ENCODE measurements at places on chromosomes 12 and 14.

- DNase-seq: no peak
Observed at GRCh38 chr12:18476861-18477260, 215.5 kb downstream of the PIK3C2G start.

DNA sequence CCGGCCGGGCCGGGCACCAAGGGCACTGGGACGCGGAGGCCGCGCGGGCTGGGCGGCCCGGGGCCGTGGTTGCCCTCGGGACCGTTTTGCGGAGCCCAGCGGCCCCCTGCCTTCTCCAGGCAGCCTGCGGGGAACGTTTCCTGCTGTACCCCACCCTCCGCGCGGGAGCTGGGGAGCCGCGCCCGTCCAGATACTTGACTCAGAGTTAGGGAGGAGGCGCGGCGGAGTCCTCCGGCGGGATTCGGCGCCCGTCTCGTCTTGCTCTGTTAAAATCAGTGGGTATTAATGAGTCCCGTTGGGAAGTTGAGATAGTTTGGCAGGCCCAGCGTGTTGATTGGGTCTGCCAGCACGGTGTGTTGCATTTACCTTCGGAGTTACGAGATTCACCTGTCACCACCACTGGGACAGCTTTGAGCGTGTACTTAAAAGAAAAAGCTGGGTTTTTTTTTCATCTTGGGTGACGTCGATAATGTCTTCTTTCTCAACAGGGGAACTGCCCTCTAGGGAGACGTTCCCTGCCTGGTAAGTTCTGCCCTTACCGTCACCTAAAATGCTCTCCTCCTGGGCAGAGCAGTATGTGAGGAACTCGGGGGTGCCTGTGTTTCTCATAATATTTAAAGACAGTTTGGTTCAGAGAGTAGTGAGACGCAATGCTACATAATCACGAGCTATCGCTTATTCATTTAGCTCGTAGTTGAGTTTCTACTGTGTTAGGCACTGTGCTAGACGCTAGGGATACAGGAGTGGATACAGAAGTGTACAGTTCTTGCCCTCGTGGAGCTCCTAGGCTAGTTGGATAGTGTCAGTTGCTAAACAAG is 596 bp downstream of the DLST start:
- peak; percentile 62 for DNase-seq

- no peak for DNase-seq
Observed at GRCh38 chr12:76680940-76681339, 83.0 kb upstream of the ZDHHC17 start.

GRCh38 chr14:91753501-91754128 is 21.7 kb upstream of the CATSPERB start:
- DNase-seq: no peak

GRCh38 chr12:7694556-7695236 is 879 bp downstream of the GDF3 start:
- no peak for DNase-seq

DNA sequence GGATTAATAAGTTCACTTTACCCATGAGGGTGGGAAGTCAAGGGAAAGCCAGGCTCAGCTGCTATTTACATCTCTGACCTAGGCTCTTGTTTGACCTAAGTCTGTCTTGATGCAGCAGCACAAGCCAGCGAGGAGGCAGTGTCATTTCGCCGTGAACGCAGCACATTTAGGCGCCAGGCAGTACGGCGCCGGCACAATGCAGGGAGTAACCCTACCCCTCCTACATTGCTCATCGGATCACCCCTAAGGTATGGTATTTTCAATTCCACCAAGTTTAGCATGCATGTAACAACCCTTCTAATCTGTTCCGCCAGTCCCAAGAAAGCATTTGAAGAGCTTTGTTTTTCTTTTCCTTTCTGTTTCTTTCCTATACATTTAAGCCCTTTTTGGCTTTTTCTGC is 81.2 kb downstream of the PCNX1 start:
- no peak for DNase-seq

DNA sequence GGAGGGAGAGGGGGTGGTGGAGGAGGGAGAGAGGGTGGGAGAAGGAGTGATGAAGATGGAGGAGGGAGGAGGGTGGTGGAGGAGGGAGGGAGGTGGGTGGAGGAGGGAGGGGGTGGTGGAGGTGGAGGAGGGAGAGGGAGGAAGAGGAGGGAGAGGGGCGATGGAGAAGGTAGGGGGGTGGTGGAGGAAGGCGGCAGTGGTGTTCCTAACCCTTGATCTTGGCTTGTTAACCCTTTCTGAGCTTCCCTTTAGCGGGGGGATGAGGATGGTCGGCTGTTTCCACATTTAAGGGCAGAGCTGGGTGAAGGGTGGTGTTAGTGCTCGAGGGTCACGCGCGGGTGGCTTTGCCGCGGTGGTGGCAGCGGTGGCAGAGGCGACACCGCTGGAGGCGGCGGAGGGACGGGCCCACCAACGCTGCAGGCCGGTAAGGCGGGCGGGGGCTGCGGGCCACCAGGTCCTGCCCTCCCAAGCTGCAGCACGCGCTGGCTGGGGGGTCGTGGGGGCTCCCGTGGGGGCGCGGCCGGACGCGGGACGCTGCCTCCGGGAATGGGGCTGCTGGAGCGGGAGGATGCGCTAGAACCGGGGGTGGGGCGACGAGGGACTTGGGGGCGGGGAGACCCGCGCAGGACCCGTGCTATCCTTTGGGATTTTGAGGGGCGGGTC is 156.3 kb downstream of the PTPN11 start:
- no peak for DNase-seq

- DNase-seq: no peak
Observed at GRCh38 chr12:100716945-100717732, 77.4 kb upstream of the ANO4 start.

- DNase-seq: peak; percentile 58
Observed at GRCh38 chr12:105331805-105332251, 1.3 kb downstream of the C12orf75 start.

- no peak for DNase-seq
Observed at GRCh38 chr12:25794571-25794970, 163.9 kb upstream of the RASSF8 start.

GRCh38 chr14:34629344-34629656 is 648 bp downstream of the SNX6 start:
- no peak for DNase-seq

DNA sequence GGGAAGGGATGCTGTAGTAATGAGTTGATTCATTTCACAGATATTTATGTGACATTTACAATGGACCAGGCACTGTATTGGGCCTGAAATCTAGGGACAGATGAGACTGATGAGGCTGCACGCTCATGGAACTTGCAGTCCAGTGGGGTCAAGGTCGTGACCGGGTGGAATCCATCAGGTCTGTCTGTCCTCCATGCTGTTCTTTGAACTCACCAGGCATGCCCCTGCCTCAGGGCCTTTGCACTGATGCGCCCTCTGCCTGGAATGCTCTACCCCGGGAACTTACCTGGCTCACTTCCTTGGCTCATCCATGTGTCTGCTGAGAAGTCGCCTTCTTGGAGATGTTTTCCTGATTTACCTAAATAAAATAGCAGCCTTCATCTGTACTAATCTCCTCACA is 200.1 kb downstream of the VRK1 start:
- DNase-seq: no peak

DNA sequence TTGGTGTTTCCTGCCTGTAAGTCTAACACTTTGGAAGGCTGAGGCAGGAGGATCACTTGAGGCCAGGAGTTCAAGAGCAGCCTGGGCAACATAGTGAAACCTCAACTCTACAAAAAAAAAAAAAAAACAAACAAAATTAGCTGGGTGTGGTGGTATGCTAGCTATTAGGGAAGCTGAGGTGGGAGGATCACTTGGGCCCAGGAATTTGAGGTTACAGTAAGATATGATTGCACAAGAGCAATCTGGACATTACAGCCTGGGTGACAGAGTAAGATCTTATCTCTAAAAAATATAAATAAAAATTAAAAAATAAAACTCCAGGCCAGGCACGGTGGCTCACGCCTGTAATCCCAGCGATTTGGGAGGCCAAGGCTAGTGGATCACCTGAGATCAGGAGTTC is 39.8 kb upstream of the CMKLR1 start:
- DNase-seq: no peak

GRCh38 chr12:2389079-2389790 is 336.4 kb downstream of the CACNA1C start:
- DNase-seq: no peak

- no peak for DNase-seq
Observed at GRCh38 chr14:66074537-66074936, 411.6 kb upstream of the CCDC196 start.

- no peak for DNase-seq
Observed at GRCh38 chr12:91179315-91179714, 3.3 kb downstream of the DCN start.

DNA sequence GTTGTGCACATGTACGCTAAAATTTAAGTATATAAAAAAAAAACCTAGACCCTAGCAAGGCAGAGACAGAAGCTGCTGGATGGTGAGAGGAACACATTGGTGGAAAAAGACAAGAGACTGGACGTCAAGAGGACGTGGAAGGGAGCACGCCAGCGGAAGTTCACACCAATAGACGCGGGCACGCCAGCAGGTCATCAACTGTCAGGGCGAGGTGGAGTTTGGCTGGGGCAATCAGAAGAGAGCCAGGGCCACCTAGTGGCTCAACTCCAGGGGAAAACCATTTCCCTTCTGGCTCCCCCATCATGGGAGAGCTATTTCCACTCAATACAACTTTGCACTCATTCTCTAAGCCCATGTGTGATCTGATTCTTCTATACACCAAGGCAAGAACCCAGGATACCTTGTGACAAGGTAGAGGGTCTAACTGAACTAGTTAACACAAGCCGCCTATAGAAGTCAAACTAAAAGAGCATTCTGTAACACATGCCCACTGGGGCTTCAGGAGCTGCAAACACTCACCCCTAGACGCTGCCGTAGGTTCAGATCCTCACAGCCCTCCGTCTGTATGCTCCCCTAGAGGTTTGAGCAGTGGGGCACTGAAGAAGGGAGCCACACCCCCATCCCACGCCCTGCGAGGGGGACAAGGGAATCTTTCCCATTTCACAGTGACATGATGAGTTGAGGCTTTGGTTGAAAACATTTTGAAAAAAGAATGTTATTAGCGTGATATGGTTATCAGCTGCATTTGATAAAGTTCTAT is 702.7 kb downstream of the TMTC2 start:
- peak; percentile 24 for DNase-seq

DNA sequence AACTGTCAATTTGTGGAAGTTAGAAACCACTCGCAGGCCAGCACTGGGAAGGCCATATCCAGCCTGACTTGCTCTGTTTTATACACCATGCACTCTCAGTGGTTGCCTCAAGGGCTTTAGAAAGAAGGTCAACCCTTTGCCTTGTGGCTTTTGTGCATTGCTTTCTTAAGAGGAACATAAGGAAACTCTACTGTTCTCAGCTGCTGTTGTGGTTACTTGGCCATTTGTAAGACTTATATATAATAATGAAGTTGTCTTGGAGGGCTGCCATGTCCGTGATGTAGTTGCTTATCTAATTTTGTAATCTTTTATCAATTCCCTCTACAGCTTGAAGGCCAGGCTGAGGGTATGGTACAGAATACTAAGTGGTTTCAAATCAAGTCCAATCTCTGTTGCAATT is 637.8 kb downstream of the DIO2 start:
- DNase-seq: no peak

- DNase-seq: no peak
Observed at GRCh38 chr14:32692441-32692840, 246.2 kb upstream of the NPAS3 start.

- DNase-seq: peak; percentile 50
Observed at GRCh38 chr12:62435303-62436163, 31.1 kb upstream of the MON2 start.

GRCh38 chr14:101813171-101813759 is 51.8 kb downstream of the PPP2R5C start:
- DNase-seq: peak; percentile 40

DNA sequence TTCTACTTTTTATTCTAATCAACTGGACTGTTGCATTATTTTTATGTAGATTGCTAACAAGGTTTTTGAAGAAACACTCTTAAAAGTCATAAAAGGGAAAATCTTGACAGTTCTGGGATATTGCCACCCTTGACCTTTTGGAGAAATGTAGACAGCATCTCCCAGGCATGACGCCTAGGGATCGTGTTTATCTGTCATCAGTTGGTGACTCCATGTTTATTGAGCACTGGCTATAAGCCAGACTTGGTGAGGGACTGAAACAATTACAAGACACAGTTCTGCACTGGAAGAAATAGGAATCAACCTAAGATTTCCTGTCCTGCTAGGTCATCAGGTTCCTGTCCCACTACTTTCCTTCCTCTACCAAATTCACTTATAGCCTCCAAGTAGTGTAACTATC is 34.5 kb downstream of the HMGA2 start:
- no peak for DNase-seq

- no peak for DNase-seq
Observed at GRCh38 chr14:54172562-54172961, 215.9 kb upstream of the BMP4 start.

DNA sequence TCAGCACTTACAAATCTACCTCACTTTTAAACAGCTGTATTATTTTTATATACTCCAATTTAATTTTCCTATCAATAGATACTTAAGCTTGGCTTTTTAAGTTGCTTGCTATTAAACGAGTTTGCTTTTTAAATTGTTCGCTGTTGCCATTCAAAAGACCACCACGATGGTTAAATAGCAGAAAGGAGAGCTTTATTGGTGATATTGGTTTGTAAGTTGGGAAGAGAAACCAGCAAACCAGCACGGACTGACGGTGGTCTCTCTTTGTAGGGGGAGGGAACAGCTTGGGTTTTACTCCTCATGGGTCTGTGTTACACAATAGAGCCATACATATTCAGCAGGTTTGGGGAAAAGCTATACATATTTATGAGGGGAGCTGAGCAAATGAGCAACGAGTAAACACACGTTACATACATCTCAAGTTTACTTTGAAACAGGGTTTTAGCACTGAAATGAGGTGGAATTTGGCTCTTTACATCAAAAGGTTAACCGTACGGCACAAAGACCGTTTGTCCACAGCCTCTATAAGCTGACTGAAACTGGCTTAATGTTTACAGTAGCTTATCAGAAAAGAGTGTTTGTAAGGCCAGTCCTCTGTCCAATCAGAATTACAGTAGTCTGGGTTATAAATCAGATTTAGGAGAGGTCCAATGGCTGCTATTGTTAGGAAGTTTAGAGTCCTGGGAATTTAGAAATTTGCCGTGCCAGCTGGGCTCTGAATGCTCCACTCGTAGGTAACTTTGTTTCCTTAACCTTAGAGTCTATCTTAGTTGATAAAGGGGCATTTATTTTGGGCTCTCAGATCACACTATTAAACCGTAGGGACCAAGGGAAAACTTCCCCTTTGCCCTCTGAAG is 69.7 kb upstream of the DHRS4 start:
- DNase-seq: peak; percentile 31

DNA sequence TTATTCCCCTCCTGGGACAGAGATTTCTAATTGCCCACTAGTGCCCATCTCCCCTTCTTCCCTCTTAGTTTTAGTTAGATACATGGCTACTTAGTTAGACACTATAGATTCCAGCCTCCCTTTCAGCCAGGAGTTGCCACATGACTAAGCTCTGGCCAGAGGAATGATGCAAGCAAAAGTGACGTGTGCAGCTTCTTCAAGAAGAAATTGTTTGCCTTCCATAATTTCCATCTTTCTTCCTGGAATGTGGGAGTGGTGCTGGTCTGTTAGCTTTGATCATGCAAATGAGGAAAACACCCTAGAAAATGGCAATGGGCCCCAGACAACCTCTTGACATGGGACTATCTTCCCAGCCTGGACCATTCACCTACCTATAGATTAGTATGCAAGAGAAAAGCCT is 21.4 kb downstream of the CCDC177 start:
- no peak for DNase-seq

- peak; percentile 28 for DNase-seq
Observed at GRCh38 chr14:58755031-58755925, 117.5 kb downstream of the DACT1 start.
